ENCODE measurements at places on chromosomes 1 and 21.

DNA sequence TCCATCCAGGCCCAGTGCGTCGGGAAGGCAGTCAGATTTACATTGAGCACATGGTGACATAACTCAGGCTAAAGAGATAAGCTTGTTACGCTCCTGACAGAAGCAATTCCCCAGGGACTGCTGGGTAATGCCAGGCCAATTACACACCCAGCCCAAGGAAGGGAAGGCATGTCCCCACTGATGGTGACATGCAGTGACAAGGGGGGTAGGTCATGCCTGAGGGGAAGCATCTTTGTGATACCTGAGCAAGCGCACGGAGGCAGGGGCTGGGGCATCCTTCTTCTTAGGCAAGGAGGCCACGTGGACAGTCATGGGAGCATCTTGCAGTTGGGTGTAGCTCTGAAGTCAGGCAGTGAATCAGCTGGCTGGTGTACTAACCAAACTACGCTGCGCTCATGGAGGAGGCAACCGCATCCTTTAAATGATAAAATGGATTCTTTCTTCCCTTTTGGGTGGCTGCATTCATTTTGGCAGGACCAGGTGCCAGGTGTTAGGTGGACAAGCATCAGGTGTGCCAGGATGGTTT lies 39.6 kb upstream of the GRIK3 start:
- no peaks in the 10 kb centered on the region for H3K36me3 ChIP-seq
- no peak for DNase-seq
- no peaks in the 10 kb centered on the region for H3K4me1 ChIP-seq
- no peak overlapping the region for H3K27ac ChIP-seq
- no peak overlapping the region for H3K4me3 ChIP-seq

- H3K27ac ChIP-seq, result no peak overlapping the region
- no peaks in the 10 kb centered on the region for H3K27me3 ChIP-seq
Measured at GRCh38 chr1:97758541-97759057, 162.2 kb downstream of the DPYD start.

DNA sequence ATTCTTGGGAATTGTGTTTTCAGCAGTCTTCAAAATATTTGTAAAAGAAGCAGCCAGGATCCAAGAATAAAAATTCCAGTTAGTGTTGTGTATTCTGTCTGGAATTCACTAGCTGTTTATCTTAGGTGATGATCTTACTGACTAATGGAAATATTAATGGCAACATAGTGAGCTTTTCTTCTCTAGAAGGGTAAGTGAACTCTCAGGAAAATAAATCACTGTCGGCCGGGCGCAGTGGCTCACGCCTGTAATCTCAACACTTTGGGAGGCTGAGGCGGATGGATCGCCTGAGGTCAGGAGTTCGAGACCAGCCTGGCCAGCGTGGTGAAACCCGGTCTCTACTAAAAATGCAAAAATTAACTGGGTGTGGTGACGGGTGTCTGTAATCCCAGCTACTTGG lies 87.4 kb upstream of the KIF1B start:
- DNase-seq, result peak; percentile 91
- H3K27ac ChIP-seq, result peak overlapping the region; percentile 75
- no peaks in the 10 kb centered on the region for H3K27me3 ChIP-seq
- H3K36me3 ChIP-seq, result peaks cover 8% of the 10 kb centered on the region
- H3K4me1 ChIP-seq, result peaks cover 14% of the 10 kb centered on the region
- no peak overlapping the region for H3K4me3 ChIP-seq

GRCh38 chr1:22290611-22291010 lies 147.7 kb upstream of the WNT4 start:
- H3K36me3 ChIP-seq, result no peaks in the 10 kb centered on the region
- peaks cover 9% of the 10 kb centered on the region for H3K27me3 ChIP-seq
- DNase-seq, result no peak
- H3K27ac ChIP-seq, result no peak overlapping the region

DNA sequence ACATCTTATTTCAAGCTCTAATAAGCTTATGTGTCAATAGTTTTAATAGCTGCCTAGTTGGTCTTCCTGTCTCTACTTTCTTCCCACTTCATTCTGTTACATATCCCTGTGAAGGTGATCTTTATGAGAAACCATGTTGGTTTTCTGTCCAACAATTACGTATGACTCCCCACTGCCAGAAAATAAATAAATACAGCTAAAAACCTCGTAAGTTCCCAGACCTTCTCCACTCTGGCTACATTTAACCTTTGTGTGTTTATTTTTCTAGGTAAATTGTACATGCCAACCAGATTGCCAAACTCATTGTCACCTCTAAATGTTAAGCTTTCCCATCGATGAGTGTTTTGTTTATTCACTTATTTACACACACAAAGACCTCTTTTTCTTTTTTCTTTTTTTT lies 147.2 kb downstream of the CRB1 start:
- H3K27me3 ChIP-seq, result no peaks in the 10 kb centered on the region
- no peak for DNase-seq
- no peaks in the 10 kb centered on the region for H3K36me3 ChIP-seq
- H3K4me3 ChIP-seq, result no peak overlapping the region

GRCh38 chr1:182376936-182377574 lies 14.5 kb downstream of the GLUL start:
- peaks cover under 1% of the 10 kb centered on the region for H3K36me3 ChIP-seq
- H3K4me1 ChIP-seq, result no peaks in the 10 kb centered on the region
- no peaks in the 10 kb centered on the region for H3K27me3 ChIP-seq
- DNase-seq, result no peak
- H3K4me3 ChIP-seq, result no peak overlapping the region

DNA sequence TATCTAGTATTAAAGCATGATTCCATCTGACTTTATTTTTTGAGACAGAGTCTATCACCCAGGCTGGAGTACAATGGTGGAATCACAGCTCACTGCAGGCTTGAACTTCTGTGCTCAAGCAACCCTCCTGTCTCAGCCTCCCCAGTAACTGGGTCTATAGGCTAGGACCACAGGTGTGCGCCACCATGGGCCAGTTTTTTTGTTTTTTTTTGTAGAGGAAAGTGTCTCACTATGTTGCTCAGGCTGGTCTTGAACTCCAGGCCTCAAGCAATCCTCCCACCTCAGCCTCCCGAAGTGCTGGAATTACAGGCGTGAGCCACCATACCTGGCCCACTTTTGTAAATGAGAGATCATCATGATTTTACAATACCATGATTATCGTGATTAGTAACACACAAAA lies 9.2 kb downstream of the PPP1R15B start:
- no peak overlapping the region for H3K4me3 ChIP-seq
- H3K4me1 ChIP-seq, result no peaks in the 10 kb centered on the region
- H3K36me3 ChIP-seq, result peaks cover 42% of the 10 kb centered on the region
- no peak overlapping the region for H3K27ac ChIP-seq
- no peaks in the 10 kb centered on the region for H3K27me3 ChIP-seq

- H3K4me3 ChIP-seq, result no peak overlapping the region
- H3K27me3 ChIP-seq, result no peaks in the 10 kb centered on the region
- H3K27ac ChIP-seq, result no peak overlapping the region
- peaks cover 25% of the 10 kb centered on the region for H3K36me3 ChIP-seq
- no peaks in the 10 kb centered on the region for H3K4me1 ChIP-seq
- no peak for DNase-seq
Measured at GRCh38 chr1:44339731-44340130, 15.3 kb downstream of the ERI3 start.

GRCh38 chr1:236052232-236052993 lies 12.5 kb downstream of the NID1 start:
- peaks cover 4% of the 10 kb centered on the region for H3K4me1 ChIP-seq
- DNase-seq, result no peak
- no peak overlapping the region for H3K4me3 ChIP-seq
- no peaks in the 10 kb centered on the region for H3K36me3 ChIP-seq

All from astrocyte (in vitro differentiated cells and primary cell).